Heart right ventricle (tissue), 16 donors: ENCODE measurements at places on chromosomes 4 and X.
A peak's percentile ranks its signal among the peaks of the same experiment; 100 is the strongest.

- peak; percentile 16 for DNase-seq
Observed at GRCh38 chr4:83582289-83582785, 46.4 kb downstream of the GPAT3 start.

DNA sequence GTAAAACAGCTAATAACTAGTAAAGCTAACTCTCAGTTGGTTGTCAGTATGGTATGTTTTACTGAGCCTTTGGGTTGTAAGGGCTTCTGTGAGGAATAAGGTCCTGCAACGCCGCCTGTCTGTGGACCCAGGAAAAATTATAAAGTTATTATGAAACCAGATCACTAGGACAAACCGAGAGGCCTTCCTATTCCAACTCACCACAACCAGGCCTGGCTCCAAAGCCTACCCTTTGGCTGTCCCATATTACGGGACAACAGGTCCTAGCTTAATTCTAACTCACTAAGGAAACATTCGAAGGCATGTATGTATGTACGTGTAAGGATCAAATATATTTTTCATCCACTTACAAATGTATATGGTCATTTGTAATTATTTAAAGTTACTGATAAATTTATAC is 1.4 kb downstream of the ANKRD17 start:
- peak; percentile 84 for DNase-seq

- DNase-seq, result no peak
Observed at GRCh38 chr4:17169699-17170098, 271.3 kb upstream of the LDB2 start.

DNA sequence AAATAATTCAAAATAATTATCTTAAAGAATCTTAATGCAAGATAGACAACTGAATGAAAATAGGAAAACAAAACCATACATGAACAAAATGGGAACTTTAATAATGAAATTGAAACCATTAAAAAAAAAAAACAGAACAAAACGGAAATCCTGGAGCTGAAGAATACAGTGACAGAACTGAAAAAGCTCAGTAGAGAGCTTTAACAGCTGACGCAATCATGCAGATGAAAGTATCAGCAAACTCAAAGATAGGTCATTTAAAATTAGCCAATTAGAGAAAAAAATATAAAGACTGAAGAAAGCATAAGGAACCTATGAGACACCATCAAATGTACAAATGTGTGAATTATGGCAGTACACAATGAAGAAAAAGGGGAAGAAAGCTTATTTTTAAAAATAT is 18.8 kb downstream of the SLC25A31 start:
- no peak for DNase-seq

- DNase-seq, result no peak
Observed at GRCh38 chr4:103046416-103047290, 27.1 kb upstream of the SLC9B1 start.

- no peak for DNase-seq
Observed at GRCh38 chrX:118751950-118752783, 24.8 kb downstream of the IL13RA1 start.

DNA sequence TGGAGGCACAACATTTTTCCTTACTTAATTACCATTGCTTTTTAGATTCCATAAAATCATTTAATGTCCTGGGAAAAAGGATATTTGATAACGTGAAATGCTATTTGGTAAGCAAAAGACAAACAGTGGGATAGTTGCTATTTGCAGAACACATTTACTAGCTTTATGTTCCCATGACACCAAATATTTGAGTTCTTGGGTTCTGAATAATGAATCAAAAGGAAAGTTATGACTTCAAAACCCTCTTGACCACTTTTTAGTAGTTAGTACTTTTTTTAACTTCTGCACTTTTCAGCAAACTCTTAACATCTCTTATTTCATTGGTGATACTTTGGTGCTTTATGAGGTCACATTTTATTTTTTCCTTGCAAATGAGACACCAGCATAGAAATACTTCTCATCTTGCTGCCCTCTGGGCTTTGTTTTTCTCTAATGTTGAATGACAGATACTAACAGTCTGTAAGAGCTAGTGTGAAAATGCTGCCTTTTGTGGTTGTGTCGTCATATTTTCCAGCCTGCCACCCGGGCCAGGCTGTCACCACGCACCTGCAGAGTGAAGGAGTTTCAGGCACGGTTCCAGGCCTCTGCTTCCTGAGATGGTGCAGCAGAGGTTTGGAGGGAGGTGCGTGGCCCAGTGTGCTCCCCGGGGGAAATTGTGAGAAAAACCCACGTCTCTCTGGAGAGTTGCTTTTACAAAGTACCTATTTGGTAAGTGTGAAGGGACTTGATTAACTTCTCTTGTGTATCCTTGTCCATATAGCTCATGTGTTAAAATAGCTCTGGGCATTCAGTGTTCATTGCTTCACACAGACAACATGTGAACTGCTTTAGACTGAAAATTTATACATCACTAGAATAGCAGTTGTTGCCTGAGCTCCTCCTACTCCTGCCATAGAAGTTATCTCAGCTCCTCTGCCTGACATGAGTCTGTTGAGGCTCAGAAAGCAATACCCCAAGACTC is 34.7 kb downstream of the MSL3 start:
- peak; percentile 3 for DNase-seq

GRCh38 chr4:6109842-6110560 is 90.3 kb downstream of the JAKMIP1 start:
- no peak for DNase-seq

- no peak for DNase-seq
Observed at GRCh38 chrX:80648023-80648422, 161.7 kb downstream of the BRWD3 start.

DNA sequence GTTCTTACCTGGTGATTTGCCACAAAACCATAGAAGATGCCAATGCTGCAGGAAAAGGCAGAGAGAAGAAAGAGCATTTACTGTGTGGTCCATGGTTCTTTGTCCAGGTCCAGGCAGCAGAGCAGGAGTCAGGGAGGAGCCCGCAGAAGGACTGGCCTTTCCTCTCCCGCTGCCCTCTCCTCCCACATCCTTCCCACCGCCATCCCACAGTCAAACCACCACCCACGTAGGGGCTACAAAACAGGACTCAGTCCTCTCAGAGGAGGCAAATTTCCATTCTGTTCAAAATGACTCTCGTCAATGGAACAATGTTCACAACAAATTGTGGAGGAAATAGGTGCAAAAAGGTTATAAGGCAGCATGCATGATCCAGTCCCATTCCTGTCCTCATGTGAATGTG is 58.6 kb downstream of the PROM1 start:
- DNase-seq, result no peak
